ENCODE measurements at places on chromosomes 11 and 22.
A peak's percentile ranks its signal among the peaks of the same experiment; 100 is the strongest.

DNA sequence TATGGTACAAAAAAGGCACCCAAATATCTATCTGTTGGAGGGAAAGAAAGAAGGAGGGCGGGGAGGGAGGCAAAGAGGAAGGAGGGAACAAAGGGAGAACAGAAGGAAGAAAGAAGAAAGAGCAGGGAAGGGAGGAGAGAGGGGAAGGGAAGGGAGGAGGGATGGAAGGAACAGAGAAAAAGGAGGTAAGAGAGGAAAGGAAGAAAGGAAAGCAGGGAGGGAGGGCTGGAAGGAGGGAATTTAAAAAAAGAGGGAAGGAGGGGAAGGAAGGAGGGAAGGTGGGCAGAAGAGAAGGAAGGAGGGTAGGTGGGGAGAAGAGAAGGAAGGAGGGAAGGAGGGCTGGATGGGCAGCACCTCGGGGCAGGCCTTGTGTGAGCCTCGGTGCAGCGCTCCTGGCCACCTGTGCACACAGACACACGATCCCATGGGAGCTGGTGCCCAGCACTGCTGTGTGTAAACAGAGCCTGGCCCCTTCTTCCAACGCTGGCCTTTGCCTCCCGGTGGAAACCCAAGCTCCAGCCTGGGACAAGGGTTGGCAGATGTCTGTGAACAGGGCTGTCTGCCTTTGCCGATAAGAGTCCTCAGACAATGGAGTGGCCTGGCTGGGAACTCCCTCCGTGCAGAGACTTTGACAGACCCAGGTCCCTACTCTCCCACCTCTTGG lies 23.2 kb downstream of the SMIM38 start:
- no peak for DNase-seq

DNA sequence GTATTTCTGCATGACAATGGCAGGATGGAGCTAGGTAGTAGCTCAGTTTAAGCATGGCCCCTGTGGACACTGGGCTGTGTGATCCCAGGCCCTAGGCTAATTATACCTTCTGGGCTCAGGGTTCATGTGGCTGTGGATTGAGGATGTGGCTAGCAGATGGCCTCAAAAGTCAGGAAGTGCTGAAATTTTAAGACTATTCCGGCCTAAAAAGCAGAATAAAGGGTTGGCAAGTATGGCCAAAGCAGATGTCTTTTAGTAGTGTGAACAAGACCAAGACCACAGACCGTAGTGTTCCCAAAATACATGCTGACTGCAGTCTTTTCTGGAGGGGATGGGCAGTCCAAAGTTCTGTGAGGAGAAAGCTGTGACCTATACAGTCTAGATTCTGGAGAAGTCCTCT lies 115.7 kb upstream of the RAG2 start:
- DNase-seq = no peak

DNA sequence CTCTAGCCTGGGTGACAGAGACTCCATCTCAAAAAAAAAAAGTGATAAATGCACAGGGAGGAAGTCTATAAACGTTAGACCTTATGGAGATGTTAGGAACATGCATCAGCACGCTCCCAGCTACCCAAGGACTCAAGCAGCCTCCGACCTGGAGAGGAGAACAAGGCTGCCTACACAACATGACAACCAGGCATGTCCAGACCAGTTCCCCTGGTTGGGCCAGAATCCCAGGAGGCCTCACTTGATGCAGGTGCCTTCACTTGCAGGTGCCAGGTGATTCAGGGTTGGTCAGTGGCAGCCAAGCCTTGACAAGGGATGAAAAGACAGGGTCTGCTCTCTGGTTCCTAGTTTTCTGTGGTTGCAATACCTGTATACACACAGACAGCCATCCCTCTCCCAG lies 5.9 kb downstream of the RANGAP1 start:
- DNase-seq = no peak

- peak; percentile 35 for DNase-seq
Observed at GRCh38 chr11:9605742-9606141, 32.3 kb downstream of the WEE1 start.

DNA sequence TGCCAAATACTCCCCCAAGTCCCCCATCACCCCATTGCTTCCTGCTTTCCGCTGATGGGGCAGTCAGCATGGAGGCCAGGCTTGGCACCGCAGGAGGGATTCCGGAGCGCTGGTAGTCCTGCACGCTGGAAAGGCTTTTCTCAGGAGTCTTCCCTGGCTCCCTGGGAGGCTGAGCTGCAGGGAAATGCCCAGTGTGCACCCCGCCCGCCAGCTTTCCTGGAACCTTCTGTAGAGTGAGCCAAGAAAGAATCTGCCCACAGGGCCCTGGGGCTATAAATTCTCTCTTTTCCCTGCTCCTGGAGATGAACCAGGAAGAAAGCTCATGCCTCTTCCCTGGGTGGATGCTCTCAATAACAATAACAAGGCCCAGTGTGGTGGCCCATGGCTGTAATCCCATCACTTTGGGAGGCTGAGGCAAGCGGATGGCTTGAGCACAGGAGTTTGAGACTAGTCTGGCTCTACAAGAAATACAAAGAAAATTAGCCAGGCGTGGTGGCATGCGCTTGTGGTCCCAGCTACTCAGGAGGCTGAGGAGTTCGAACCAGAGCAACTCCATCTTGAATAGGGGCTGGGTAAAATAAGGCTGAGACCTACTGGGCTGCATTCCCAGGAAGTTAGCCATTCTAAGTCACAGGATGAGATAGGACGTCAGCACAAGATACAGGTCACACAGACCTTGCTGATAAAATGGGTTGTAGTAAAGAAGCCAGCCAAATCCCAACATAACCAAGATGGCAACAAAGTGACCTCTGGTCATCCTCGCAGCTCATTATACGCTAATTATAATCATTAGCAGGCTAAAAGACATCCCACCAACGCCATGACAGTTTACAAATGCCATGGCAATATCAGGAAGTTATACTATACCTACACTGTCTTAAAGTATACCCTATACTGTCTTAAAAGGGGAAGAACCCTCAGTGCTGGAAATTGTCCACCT lies 46.4 kb upstream of the FTH1 start:
- no peak for DNase-seq

- DNase-seq = no peak
Observed at GRCh38 chr11:65615950-65616574, 486 bp downstream of the PCNX3 start.

DNA sequence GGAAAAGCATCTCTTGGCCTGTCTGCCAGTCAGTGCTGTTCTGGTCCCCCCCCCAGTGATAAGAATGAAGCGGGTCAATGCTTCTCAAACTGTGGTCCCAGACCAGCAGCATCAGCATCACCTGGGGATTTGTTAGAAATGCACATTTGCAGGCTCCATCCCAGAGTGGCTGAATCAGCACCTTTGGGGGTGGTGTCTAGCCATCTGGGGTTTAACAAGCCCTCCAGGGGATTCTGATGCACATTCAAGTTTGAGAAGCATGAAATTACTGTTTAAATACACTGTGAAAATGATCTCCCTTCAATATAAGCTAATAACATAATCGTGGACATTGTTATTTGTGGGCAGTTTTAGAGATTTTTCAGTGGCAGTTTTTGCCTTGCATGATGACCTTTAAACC lies 133.5 kb downstream of the MYO18B start:
- no peak for DNase-seq

- no peak for DNase-seq
Observed at GRCh38 chr11:27361649-27362431, 1.2 kb downstream of the CCDC34 start.

DNA sequence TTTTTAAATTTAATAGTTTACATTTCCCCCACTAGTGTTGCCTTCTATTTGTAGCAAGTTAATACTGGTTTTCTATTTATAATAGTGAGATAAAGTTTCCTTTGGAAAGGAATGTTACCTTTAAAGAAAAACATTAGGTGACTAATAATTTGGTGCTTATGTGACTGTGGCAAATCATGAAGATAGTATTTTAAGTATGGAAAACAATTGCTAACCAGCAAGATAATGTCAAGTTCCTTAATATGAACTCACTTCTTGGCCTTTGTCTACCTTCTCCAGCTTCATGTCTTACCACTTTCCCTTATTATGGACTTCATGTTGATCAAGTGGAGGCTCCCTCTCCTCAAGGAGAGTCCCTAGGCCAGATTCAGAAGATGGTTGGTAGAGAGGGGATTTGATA lies 27.2 kb downstream of the ARHGEF12 start:
- DNase-seq = no peak

- no peak for DNase-seq
Observed at GRCh38 chr11:58980159-58980843, 41.0 kb downstream of the GLYATL1 start.

- no peak for DNase-seq
Observed at GRCh38 chr22:50064453-50064852, 6.4 kb upstream of the TTLL8 start.

DNA sequence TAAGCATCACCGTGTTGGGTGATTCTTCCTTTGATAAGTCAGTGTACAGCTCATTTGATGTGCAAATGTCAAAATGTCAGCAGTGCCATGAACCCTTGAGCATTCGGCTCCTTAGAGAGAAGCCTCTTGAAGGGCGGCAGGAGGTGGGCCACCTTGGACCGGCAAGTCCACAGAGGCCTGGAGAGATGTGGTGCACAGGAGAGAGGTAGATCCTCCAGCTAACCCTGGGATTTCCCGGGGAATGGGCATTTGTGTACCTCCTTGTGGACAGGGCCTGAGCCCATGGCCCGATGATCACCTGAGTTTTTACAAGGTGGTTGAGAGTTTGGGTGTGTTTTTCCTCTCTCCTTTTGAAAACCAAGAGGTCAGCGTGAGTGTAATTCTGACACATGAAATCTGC lies 133.2 kb upstream of the RCN1 start:
- DNase-seq = no peak

- no peak for DNase-seq
Observed at GRCh38 chr22:23772649-23773473, at the start of gene MMP11. TSS of gene MMP11 (plus strand) at chr22:23772849. CDS start at chr22:23772871, 22 bp downstream.

DNA sequence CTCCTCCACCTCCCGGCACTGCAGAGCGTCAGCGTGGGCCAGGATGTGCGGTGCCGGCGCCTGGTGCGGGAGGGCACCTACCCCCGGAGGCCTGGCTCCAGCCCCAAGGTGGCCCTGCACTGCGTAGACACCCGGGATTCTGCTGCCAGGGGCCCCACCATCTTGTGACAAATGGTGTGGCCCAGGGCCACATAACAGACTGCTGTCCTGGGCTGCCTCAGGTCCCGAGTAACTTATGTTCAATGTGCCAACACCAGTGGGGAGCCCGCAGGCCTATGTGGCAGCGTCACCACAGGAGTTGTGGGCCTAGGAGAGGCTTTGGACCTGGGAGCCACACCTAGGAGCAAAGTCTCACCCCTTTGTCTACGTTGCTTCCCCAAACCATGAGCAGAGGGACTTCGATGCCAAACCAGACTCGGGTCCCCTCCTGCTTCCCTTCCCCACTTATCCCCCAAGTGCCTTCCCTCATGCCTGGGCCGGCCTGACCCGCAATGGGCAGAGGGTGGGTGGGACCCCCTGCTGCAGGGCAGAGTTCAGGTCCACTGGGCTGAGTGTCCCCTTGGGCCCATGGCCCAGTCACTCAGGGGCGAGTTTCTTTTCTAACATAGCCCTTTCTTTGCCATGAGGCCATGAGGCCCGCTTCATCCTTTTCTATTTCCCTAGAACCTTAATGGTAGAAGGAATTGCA lies 13.5 kb downstream of the TSKU start:
- no peak for DNase-seq

DNA sequence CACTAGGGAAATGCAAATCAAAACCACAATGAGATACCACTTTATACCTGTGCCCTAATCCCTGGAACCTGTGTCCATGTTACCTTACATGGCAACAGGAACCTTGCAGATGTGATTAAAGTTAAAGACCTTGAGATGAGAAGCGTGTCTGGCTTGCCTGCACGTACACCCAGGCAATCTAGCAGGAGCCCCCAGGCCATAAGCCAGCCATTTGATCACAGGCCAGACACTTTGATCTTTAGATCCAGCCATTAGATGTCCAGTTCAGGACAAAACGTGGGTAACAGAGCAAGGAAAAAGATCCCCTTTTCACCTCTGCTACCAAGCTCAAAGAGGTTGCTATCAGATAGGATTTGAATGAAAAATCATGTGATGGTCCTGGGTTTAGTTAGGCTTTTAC lies 378.8 kb downstream of the BUD13 start:
- no peak for DNase-seq

DNA sequence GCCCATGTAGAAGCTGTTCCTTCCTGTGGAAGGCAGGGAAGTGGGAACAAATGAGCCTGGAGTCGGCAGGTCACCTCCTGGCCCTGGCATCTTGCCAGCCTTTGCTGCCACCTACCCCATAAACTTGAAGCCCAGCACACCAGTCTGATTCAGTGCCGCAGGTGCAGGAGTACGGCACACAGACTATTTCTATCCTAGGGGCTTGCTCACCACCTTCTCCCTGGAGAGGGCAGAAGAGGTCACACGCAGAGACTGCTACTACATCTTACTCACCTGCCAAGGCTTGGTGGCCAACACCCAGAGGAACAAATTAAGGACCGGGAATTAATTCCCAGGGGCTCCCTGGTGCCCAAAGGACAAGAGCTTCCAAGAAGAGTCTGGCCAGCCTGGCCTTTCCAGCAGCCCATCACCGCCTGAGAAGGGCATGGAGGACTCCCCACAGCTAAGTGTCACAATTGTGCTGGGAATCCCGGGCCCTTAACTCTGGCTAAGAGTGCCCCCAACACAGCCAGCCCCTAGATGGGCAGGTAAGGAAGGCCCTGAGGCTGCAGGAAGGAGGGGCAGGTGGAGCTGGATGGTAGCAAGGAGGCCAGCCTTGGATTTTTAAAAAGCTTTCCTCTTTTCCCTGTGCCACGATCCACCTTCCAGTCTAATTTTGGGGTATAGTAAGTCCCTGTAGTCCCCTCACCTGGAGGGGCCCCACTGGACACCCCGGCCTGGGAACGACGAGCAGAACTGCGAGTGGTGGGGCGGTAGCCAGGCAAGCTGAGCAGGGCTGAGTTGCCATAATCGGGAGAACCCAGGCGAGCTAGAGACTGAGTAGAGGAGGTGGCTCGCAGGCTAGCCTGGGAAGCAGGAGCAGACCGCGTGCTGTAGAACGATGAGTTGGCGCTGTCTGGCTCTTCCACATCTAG lies 6.9 kb downstream of the IL18BP start:
- DNase-seq = no peak

DNA sequence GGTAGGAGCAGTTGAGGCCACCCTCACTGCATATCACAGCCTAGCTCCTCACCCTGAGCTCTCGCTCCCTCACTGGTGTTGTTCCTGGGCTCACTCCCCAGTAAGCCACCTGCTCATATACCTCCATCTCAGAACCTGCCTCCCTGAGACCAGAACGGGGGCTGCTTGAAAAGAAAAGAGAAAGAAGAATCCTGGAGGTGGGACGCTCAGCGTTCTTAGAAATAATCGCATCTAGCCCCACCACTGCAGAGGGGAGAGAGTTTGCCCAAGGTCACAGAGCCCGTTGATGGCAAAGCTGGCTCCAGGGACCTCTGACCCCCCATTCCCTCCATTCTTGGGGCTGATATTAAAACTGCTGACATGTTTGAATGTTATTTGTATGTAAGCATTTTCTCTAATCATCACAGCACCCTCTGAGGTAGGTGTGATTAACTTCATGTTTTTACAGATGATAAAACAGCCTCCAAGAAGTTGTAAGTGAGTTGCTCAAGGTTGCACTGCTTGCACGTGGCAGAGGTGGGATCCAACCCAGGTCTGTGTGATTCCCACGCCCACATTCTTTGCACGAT lies 132.6 kb upstream of the TEAD1 start:
- no peak for DNase-seq

GRCh38 chr11:8714622-8715225 lies 32.1 kb downstream of the RPL27A start:
- no peak for DNase-seq
